ENCODE measurements at places on chromosomes 2 and 18. TPM values are rescaled to one million over a fixed set of nuclear protein-coding genes. Genes with fewer than 3 reads are reported as not detected.

DNA sequence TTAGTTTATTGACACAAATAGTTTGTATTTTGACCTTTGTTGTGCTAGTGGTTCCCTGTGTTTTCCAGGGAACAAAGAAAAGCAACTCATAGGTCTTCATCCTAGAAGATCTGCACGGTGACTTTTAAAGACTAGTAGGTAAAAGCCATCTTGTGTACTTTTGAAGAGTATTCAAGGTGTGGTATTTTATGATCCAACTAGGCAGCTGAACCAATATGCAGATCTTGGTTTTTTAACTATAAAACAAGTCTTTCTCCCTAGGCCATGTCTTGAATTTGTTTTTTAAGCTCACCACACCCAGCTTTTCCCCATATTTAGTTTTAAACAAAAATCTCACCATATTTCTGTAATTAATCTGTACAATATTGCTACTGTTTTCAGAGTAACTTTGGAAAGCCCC, 30.0 kb upstream of the MYO1B start:
- no peak overlapping the region for H3K27ac ChIP-seq
- no peaks in the 10 kb centered on the region for H3K27me3 ChIP-seq
- H3K4me3 ChIP-seq, result no peak overlapping the region
- DNase-seq, result no peak

- H3K27me3 ChIP-seq, result peaks cover 60% of the 10 kb centered on the region
- no peak for DNase-seq
- no peak overlapping the region for H3K27ac ChIP-seq
- no peaks in the 10 kb centered on the region for H3K36me3 ChIP-seq
- peak overlapping the region; percentile 48 for H3K4me3 ChIP-seq
- H3K4me1 ChIP-seq, result peaks cover 6% of the 10 kb centered on the region
Observed at GRCh38 chr18:12253027-12253426, 1.1 kb upstream of the CIDEA start.

DNA sequence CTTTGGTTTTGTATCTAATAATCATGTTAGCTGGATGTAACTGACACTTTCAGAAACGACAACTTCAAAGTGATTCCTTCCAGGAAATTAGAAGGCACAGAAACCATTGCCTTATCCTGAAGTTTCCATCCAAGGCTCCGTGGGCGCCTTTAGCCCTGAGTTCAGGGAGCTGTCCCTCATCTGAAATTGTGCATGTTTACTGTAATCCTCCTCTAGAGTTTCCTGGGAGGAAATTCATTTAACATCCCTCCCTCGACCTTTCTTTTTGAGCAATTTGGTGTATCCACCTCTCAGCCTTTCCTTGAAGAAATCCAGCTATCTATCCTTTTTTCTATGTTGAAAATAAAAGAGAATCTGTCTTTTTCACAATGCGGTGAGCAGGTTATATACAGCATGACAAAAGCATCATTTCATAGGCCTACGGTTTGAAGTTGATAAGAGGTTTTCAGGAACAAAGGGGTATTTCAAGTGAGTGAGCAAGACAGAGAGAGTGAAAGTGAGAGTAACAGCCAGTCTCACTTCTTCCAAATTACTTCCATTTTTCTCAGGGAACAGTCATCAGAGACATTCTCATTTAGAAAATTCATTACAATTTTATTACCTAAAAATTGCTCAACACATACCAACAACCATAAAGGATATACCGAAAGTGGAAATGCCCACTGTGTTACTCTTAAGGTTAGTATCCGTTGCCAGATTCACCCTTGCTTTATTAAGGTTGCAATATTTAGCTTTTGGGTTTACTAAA, 167.3 kb downstream of the MREG start:
- H3K27me3 ChIP-seq, result no peaks in the 10 kb centered on the region
- H3K4me3 ChIP-seq, result no peak overlapping the region
- DNase-seq, result no peak
- H3K27ac ChIP-seq, result no peak overlapping the region

GRCh38 chr2:223909001-223909741, 36.0 kb downstream of the WDFY1 start:
- H3K4me1 ChIP-seq, result peaks cover 4% of the 10 kb centered on the region
- peaks cover 2% of the 10 kb centered on the region for H3K36me3 ChIP-seq
- H3K4me3 ChIP-seq, result no peak overlapping the region
- H3K27ac ChIP-seq, result no peak overlapping the region

DNA sequence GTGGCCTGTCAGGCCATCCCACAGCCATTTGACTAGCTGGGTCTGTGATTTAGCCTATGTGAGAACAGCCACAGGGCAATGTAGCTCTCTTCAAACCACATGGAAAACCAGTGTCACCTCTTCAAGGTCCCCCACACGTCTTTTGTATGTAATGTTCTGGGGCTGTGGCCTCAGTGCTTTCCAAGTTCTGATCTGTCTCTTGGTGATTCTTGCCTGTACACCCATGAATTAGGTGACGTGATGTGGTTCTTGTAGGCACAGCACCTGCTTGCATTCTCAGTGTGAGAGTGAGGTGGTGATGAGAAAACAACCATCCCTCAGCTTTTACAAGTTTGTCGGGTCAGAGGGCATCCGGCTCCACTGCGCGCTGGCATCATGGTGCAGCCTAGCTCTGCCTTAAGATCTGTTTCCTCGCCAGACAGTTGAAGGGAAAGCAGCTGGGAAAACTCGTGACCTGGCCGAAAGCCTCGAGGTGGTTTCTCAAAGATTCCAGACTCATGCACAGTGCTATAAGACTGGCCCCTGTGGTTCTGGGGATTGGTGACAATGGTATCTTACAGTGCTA, 125.8 kb downstream of the TANC1 start:
- no peaks in the 10 kb centered on the region for H3K27me3 ChIP-seq
- H3K4me1 ChIP-seq, result peaks cover 6% of the 10 kb centered on the region
- no peak overlapping the region for H3K4me3 ChIP-seq
- DNase-seq, result no peak
- no peak overlapping the region for H3K27ac ChIP-seq

DNA sequence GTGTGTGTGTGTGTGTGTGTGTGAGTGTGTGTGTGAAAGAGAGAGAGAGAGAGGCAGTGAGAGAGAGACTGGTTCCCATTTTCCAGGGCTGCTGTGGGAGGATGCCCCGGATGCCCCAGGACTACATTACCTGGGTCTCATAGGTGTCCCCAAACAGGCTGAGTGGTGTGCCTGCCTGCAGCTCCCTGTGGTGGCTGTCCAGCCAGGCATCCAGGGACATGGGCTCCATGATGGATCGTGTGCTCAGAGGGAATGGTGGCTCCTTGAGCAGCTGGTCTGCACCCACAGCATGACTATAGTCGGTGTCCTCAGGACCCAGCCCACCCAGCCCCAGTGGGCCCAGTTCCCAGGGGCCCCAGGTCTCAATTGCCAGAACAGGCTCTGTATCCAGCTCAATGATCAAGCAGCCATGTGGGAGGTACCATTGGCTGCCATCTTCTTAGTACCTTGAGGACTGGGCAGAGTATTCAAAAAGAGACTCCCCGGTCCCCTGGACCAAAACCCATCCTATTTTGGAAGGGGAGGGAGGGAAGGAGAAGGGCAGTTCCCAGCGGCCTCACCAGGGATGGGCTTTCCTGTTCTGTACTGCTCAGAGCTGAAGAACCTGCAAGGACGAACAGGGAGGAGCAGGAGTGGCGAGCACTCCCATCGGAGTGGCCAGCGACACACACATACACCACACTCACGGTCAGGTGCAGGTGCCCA, 5.8 kb upstream of the OXER1 start:
- H3K4me1 ChIP-seq, result peaks cover 6% of the 10 kb centered on the region
- H3K4me3 ChIP-seq, result no peak overlapping the region
- H3K27ac ChIP-seq, result no peak overlapping the region
- H3K36me3 ChIP-seq, result no peaks in the 10 kb centered on the region
- H3K27me3 ChIP-seq, result no peaks in the 10 kb centered on the region
- no peak for DNase-seq

- no peak for DNase-seq
- no peaks in the 10 kb centered on the region for H3K36me3 ChIP-seq
- no peaks in the 10 kb centered on the region for H3K27me3 ChIP-seq
- no peak overlapping the region for H3K27ac ChIP-seq
Observed at GRCh38 chr18:5391409-5391808, 95.9 kb upstream of the ZBTB14 start.

DNA sequence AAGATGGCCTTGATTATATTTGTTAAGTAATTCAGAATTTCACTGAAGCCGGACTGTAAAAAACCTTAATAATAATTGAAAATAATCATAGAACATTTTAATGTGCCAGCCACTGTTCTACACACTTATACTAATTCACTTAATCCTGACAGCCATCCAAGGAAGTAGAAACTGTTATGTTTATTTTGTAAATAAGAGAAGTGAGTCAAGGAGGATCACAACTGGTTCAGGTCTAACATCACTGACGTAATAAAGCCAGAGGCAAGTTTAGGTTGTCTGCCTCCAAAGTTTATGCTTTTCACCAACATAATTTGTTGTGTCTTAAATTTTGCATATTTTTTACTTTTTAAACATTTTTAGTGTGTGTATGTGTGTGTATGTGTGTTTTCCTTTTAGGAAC, 436.1 kb downstream of the LRRTM4 start:
- no peak overlapping the region for H3K4me3 ChIP-seq
- H3K27ac ChIP-seq, result no peak overlapping the region
- H3K36me3 ChIP-seq, result peaks cover 10% of the 10 kb centered on the region
- DNase-seq, result no peak

- H3K36me3 ChIP-seq, result no peaks in the 10 kb centered on the region
- no peak overlapping the region for H3K4me3 ChIP-seq
- no peaks in the 10 kb centered on the region for H3K4me1 ChIP-seq
Observed at GRCh38 chr2:30527411-30527810, 80.4 kb downstream of the LCLAT1 start.

DNA sequence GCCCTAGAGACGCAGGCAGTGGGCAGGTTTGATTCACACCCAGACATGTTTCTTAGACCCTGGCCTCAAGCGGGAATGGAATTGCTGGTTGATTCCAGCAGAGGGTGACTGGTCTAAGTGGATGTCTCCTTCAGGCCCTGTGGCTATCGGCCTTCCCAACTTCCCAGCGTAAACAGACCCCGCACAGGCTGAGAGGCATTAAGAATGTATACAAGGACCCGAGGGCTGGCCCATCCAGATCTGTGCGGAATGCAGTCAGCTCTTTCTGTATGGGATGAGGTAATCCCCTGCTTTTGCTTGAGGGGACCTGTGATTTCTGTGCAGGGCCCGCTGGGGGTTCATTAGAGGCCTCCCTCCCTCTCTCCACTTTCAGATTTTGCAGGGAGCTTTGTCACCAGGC, 6.5 kb downstream of the ACKR3 start:
- DNase-seq, result no peak
- peaks cover 15% of the 10 kb centered on the region for H3K4me1 ChIP-seq
- no peaks in the 10 kb centered on the region for H3K36me3 ChIP-seq
- no peak overlapping the region for H3K4me3 ChIP-seq

DNA sequence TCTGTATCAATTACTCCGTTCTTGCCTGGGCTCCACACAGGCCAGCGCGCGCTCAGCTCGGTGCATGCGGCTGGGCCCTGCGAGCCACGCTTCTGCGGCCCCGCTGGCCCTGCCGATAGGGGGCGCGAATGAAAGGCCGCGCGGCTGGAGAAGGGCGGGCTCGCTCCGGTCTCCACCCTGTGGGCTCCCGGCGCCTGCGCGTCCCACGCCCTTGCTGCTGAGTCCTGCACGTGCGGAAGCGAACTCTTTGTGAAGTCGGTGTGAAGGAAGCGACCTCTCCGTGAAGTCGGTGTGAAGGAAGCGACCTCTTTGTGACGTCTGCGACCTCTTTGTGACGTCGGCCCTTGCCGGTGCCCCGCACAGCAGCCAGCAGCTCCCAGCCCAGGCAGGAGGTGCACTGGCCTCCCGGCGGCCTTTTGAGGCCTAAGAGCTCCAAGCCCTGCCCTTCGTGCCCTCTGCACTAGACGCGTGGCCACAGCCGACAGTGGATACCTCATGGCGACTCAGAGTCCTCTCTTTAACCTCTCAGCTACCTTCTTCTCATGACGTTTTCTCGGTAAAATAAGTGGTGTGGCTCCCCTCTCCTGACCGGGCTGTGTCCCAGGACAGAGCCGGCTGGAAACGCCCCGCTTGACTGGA, 391.9 kb upstream of the RAB6C start:
- peaks cover 13% of the 10 kb centered on the region for H3K27me3 ChIP-seq
- DNase-seq, result peak; percentile 44
- no peak overlapping the region for H3K27ac ChIP-seq
- H3K4me1 ChIP-seq, result no peaks in the 10 kb centered on the region

DNA sequence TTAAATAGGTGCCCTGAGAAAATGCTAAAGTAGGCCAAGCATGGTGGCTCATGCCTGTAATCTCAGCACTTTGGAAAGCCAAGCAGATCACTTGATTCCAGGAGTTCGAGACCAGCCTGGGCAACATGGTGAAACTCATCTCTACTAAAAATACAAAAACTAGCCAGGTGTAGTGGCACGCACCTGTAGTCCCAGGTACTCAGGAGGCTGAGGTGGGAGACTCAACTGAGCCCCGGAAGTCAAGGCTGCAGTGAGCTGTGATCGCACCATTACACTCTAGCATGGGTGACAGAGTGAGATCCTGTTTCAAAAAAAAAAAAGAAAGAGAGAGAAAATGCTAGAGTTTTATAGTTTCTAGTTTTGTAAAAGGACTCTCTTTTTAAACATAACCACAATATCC, 12.0 kb downstream of the ANKRD44 start:
- DNase-seq, result no peak
- H3K4me1 ChIP-seq, result no peaks in the 10 kb centered on the region
- no peak overlapping the region for H3K4me3 ChIP-seq
- H3K36me3 ChIP-seq, result no peaks in the 10 kb centered on the region

GRCh38 chr2:226352941-226353560, 446.6 kb downstream of the IRS1 start:
- no peak overlapping the region for H3K27ac ChIP-seq
- no peaks in the 10 kb centered on the region for H3K36me3 ChIP-seq
- no peaks in the 10 kb centered on the region for H3K4me1 ChIP-seq
- H3K4me3 ChIP-seq, result no peak overlapping the region
- no peaks in the 10 kb centered on the region for H3K27me3 ChIP-seq

- no peaks in the 10 kb centered on the region for H3K27me3 ChIP-seq
- no peak overlapping the region for H3K27ac ChIP-seq
- peaks cover 19% of the 10 kb centered on the region for H3K4me1 ChIP-seq
Observed at GRCh38 chr2:58501371-58502160, 260.4 kb upstream of the FANCL start.

The CNTNAP5 gene
- polyA plus RNA-seq, result 0.13 TPM

The TMEM150A gene
- 29.9 TPM for polyA plus RNA-seq

The SAG gene
- polyA plus RNA-seq, result not detected

The PPIL3 gene
- 48.7 TPM for polyA plus RNA-seq

The SCRN3 gene
- 7.8 TPM for polyA plus RNA-seq

The SPAG16 gene
- polyA plus RNA-seq, result 6.0 TPM

The GPR35 gene
- polyA plus RNA-seq, result 0.67 TPM

The MC2R gene
- polyA plus RNA-seq, result not detected

The ANKRD23 gene
- polyA plus RNA-seq, result 3.4 TPM

Data from H1 (cell line).